NCI-H2081 (cell line): ENCODE measurements at places on chromosomes 5 and 9.

GRCh38 chr5:87541033-87541432 is 128.3 kb upstream of the CCNH start:
- DNase-seq: peak; percentile 58

GRCh38 chr9:133780404-133780945 is 42.3 kb upstream of the SARDH start:
- no peak for DNase-seq

DNA sequence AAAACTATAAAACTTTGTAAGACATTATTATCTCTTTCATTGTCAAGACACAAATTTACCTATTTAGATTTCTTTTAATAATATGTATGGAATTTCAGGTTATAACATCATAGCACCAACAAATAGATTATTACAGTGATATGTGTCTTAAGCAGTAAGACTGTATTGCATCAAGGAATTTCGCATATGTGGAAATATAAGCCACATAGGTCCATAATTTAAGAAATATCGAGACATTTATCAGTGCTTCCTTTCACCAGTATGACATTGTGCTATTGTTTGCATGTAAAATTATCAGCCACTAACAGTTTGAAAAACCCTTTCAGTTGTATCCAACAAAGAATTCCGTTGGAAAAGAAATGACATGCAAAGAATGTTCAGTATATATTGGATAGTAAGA is 186.7 kb upstream of the RASA1 start:
- DNase-seq: no peak

DNA sequence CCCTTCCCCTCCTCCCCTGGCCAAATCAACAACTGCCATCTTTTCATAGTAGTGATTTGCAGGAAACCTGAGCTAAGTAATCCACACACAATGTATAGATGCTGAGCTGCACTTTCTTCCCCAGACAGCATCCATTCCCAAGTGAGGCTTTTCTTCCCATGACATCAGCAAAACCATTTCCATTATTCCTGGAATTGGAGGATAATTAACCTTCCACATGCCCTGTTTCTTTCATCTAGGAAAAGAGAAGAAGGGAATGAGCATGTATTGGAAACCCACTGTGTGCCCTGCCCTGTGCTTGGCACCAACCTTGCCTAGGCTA is 268.0 kb downstream of the ZSWIM6 start:
- DNase-seq: no peak

- DNase-seq: no peak
Observed at GRCh38 chr9:130609163-130609562, 29.8 kb downstream of the FUBP3 start.

DNA sequence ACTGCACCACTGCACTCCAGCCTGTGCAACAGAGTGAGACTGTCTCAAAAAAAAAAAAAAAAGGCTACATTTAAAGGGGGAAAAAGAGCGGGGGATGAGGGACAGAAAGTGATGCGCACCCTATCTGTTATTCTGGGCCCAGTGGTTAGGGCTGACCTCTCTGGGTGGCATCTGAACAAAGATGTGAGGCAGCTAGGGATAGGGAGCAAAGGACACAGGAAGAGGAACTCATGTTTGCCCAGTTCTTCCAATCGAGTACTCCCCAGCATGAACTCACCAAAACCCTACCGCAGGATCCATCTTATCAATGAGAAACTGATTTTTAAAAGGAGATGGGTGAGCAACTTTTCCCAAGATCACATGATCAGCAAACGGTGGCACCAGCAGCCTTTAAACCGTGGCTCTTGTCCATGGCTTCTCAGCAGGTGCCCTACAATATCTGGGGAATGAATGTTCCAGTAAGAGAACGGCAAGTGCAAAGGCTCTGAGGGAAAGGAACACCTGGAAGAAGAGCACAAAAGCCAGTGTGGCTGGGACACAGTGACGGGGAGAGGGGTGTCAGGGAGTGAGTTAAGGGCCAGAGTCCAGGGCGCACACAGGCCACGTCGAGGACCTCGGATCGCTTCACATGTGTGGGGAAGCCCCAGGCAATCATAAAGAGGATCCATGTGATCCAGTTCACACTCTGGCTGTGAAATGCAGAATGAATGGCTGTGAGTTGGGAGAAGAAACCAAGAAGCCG is 22.0 kb downstream of the RAPGEF1 start:
- no peak for DNase-seq
